ENCODE measurements at places on chromosomes 2 and 18.

DNA sequence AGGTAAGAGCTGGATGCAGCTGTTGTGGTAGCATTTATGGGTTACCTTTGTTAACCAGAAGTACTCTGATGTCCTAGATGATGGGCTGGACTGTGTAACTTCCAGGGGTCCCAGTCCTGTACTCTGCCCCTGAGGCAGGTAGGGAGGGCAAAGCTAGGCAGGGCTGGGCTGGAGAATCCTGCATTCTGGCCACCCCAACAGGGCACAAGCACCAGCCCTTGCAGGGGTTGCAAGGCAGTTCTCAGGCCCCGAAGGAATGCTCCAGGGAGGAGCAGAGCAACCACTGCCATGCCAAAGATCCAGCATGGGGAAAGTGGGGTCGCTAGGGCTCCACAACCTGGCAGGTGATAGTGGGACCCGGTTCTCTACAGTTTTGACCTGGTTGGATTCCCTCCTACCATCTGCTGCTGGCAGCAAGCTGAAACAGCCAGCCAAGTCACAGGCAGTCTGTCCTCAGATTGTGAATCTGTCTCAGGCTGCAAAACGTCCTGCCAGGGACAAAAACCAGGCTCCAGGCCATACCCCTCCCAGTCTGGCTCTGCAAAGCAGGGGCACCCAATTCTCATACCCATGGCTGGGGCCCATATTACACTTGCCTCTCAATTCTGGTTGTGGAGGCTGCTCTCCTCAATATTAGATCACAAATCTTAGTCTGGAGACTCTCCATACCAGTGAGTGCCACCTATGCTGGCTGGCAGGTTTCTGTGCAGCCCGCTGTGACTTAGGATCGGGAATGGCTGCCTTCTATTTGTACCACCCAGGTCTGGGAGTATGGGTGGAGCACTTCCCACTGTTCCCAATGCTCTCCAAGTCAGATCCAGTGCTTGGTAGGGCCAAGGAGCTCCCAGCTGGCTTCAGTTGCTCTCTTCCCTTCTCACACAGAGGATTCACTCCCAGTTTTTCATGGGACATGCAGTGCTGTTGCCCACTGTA lies 61.1 kb downstream of the SMCHD1 start:
- DNase-seq: no peak

DNA sequence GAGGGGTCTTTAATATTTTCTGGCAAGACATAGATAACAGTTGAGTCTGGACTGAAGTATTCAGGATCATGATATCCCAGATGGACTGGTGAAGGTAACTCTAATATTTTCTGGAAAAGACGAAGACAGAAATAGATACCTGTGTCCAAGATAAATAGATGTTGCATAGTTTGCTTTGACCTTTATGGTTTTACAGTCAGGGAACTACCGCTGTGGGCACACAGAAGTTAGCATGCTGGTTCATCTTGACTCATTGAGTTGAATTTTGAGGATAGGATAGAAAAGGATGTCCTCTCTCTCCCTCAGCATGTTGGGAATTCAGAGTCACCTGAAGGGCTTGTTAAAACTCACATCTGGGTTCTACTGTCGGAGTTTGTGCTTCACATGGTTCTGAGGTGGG lies 20.8 kb downstream of the KCNE4 start:
- no peak for DNase-seq

DNA sequence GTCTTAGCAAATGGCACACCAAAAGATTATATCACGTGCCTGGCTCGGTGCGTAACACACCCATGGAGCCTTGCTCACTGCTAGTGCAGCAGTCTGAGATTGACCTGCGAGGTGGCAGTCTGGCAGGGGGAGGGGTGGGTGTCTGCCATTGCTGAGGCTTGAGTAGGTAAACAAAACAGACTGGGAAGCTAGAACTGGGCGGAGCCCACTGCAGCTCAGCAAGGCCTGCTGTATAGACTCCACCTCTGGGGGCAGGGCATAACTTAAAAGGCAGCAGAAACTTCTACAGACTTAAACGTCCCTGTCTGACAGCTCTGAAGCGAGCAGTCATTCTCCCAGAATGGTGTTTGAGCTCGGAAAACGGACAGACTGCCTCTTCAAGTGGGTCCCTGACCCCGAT lies 55.9 kb upstream of the FSHR start:
- no peak for DNase-seq

DNA sequence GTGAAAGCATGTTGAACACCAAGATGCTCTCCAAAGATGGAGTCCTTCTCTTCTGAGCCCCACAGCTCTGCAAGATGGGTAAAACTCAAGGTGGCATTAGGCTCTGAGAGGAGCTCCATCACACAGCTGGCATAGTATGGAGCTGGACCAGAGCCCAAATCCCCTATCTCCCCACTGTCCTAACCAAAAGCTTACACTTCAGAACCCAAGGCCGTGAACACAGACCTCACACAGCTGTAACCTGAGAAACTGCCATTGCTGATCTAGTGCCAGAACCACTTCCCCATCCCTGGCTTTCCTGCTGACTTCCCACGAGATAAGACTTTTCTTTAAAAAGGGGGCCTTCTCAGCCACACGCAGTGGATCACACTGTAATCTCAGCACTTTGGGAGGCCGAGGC lies 25.0 kb downstream of the TTC32 start:
- DNase-seq: no peak

- DNase-seq: no peak
Measured at GRCh38 chr2:234982096-234982834, 30.4 kb downstream of the SH3BP4 start.

- DNase-seq: no peak
Measured at GRCh38 chr18:56560992-56561391, 77.4 kb downstream of the TXNL1 start.

GRCh38 chr2:234306426-234307173 lies 190.3 kb downstream of the ARL4C start:
- no peak for DNase-seq

DNA sequence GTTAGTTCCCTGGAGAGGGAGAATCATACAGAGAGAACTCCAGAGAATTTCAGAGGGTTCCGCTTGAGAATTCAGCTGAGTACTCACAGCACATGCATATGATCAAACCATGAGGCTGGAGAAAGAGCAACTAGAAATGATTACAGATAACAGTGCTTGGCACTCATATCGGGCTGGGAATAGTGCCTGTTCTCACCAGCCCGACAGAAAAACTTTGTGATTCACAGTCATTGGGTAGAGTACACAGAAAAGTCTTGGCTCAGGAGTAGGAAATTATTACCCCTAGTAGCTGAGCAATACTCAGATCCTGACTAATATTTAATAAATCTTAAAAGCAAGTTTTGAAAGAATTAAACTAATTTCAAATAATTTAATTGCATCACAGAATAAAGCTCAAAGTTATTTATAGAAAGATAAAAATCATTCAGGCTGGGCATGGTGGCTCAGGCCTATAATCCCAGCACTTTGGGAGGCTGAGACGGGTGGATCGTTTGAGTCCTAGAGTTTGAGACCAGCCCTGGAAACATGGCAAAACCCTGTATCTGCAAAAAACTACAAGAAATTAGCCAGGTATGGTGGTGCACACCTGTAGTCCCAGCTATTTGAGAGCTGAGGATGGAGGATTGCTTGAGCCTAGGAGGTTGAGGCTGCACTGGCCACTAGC lies 6.8 kb downstream of the WDPCP start:
- DNase-seq: no peak

GRCh38 chr2:163471947-163472346 lies 263.9 kb downstream of the FIGN start:
- DNase-seq: no peak

GRCh38 chr2:132645722-132646539 lies 24.1 kb downstream of the LYPD1 start:
- no peak for DNase-seq
